Activated naive CD8-positive, alpha-beta T cell treated with anti-CD3 and anti-CD28 coated beads for 36 hours (primary cell): ENCODE measurements at places on chromosomes 1 and 21.

DNA sequence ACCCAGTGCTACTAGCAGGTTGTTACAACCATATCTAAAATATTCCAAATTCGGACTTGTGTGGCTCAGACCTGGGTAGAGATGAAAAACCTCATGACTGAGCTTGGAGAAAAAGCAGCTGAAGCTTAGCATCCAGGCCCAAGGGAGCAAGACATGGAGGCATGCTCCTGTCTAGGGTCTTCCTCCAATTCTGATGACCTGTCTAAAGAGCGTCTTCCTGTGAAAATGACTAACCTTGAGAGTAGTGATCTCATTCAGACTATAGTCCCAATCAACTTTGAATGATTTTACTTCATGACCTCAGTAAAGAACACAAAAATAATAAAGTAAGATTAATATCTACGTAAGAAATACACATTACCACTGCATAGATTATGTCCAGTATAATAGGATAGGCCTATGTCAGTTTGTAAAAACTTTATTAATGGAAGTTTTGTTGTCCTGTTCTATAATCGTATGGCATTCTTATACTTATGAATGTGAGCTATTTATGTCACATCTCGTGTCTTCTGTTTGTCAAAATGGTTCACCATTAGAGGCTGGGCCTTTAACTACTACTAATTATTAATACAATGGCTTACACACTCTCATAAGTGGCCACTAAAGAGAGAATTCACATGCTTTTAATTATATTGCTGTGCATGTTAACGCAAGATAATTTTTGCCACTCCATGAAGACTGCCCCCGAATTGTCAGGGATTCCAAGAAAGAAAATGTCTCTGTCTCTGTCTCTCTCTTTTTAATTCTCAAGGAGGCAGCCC, 201.3 kb downstream of the NCAM2 start:
- no peak overlapping the region for H3K4me3 ChIP-seq
- peaks cover 16% of the 10 kb centered on the region for H3K4me1 ChIP-seq
- no peaks in the 10 kb centered on the region for H3K36me3 ChIP-seq
- H3K27me3 ChIP-seq, result no peaks in the 10 kb centered on the region
- peak overlapping the region; percentile 85 for H3K27ac ChIP-seq

DNA sequence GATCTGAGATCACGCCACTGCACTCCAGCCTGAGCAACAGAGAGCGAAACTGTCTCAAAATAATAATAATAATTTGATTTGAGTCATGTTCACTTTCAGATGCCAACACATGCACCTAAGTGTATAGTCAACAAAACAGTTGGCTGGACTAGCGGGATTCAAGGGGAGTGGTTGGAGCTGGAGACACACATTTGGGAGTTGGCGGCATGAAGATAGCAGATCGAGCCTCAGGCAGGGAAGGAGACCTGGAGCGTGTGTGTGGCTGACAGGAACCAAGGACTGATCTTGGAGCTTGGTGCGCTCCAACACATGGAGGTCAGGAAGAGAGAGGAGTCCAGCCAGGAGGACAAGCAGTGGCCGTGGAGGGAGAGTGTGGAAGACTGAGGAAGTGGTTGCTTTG, 14.6 kb upstream of the PGD start:
- peaks cover 3% of the 10 kb centered on the region for H3K4me1 ChIP-seq
- no peaks in the 10 kb centered on the region for H3K27me3 ChIP-seq
- H3K4me3 ChIP-seq, result no peak overlapping the region
- no peaks in the 10 kb centered on the region for H3K36me3 ChIP-seq

- H3K4me1 ChIP-seq, result peaks cover 12% of the 10 kb centered on the region
- DNase-seq, result no peak
- H3K4me3 ChIP-seq, result no peak overlapping the region
- no peaks in the 10 kb centered on the region for H3K36me3 ChIP-seq
- peaks cover 82% of the 10 kb centered on the region for H3K27me3 ChIP-seq
Measured at GRCh38 chr1:22347854-22348760, 103.5 kb upstream of the ZBTB40 start.

- H3K4me3 ChIP-seq, result no peak overlapping the region
- H3K27ac ChIP-seq, result no peak overlapping the region
- no peaks in the 10 kb centered on the region for H3K27me3 ChIP-seq
- no peak for DNase-seq
- H3K36me3 ChIP-seq, result no peaks in the 10 kb centered on the region
Measured at GRCh38 chr1:229124520-229125124, 146.3 kb upstream of the RAB4A start.

DNA sequence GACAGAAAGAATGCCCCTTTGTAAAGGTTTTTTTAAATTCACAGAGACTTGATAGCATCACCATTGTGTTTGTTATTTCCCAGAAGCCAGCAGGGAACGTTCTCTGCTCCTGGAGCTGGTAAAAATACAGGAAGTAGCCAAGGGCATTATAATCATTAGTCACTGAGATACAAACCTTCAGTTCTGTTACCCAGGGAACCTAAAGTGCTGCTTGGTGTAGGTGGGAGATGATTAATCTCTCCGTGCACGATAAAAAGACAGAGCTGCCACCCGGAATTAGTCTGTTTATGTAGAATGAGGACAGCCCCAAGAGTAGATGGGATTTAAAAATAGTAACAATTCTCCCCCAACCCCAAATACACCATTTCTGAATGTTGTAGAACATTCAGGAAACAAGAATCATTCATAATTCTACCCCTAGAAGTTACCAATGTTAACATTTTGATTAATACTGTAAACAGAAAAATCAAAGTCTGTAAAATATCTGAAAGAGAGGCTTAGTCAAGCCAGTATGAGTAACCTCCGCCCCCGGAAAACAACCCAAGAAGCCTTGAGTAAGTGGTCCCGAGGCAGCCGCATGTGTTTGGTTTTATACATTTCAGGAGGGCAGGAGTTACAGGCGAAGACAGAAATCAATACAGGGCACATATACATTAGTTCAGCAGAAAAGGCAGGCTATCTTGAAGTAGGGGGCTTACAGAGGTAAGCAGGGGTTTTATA, 45.3 kb upstream of the CTBS start:
- H3K4me3 ChIP-seq, result peak overlapping the region; percentile 26
- H3K4me1 ChIP-seq, result peaks cover 23% of the 10 kb centered on the region
- DNase-seq, result peak; percentile 52
- no peaks in the 10 kb centered on the region for H3K36me3 ChIP-seq
- peak overlapping the region; percentile 80 for H3K27ac ChIP-seq

DNA sequence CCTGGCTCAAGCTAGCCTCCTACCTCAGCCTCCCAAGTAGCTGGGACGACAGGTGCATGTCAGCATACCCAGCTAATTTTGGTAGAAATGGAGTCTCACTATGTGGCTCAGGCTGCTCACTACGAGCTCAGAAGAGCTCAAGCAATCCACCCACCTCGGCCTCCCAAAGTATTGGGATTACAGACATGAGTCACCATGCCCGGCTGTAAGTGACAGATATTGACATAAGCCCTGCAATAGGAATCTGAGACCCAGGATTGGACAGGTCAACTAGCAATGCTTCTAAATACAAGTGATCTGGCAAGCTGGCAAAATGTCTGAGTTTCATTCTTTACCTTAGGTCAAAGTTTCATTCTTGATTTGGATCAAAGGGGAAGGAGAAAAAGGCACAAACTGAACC, 40.5 kb upstream of the H6PD start:
- H3K4me1 ChIP-seq, result peaks cover 11% of the 10 kb centered on the region
- H3K27ac ChIP-seq, result no peak overlapping the region
- H3K36me3 ChIP-seq, result no peaks in the 10 kb centered on the region
- H3K27me3 ChIP-seq, result peaks cover 36% of the 10 kb centered on the region
- DNase-seq, result no peak
- H3K4me3 ChIP-seq, result no peak overlapping the region

- peaks cover 54% of the 10 kb centered on the region for H3K4me1 ChIP-seq
- no peaks in the 10 kb centered on the region for H3K27me3 ChIP-seq
- peak overlapping the region; percentile 91 for H3K4me3 ChIP-seq
- H3K36me3 ChIP-seq, result peaks cover 8% of the 10 kb centered on the region
- DNase-seq, result peak; percentile 19
Measured at GRCh38 chr21:15063081-15063813, 1.6 kb downstream of the NRIP1 start.

DNA sequence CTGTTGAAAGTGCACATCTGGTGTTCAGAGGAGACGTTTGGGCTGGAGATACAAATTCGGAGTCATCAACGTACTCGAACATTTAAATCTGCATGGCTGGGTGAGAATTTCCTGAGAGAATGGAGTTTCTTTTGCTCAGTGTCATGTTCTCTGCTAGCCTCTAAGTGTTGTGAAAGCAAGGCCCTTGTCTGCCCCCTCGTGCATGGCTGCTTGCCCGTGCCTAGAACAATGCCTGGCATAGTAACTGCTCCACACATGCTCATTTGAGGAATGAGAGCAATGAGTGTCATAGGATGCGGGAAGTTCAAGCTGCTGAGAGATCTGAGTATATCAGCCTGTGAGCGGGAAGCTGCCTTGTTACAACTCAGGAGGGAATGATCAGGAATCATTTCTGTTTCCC, 171.1 kb upstream of the CSF3R start:
- H3K4me1 ChIP-seq, result no peaks in the 10 kb centered on the region
- no peak overlapping the region for H3K4me3 ChIP-seq
- H3K36me3 ChIP-seq, result no peaks in the 10 kb centered on the region
- H3K27me3 ChIP-seq, result peaks cover 36% of the 10 kb centered on the region
- no peak for DNase-seq

DNA sequence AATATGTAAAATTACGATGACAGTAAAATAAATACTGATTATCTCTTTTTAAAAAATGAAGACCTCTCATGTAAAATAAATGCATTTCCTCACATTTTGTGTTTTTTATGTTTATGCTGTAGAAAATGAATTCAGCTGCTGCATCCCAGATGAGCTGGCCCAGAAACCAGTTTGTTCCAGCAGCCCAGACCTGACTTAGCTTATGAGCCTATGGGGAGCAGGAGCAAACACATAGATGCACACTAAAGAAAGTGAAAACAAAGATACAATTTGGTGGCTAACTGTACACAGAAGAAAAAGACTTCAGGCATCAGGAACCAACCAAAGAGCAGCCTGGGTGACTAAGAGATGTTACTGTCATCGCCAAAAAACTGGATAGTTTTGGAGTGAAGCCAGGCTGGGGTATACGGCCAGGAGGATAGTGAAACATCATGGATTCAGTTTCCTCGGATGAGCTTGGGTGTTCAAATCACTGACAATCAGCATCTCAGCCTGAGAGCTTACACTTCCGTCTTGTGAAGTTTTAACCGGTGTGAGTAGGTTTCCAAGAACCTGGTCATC, 113.9 kb upstream of the BACE2 start:
- H3K27ac ChIP-seq, result no peak overlapping the region
- DNase-seq, result no peak
- H3K27me3 ChIP-seq, result peaks cover 8% of the 10 kb centered on the region
- no peak overlapping the region for H3K4me3 ChIP-seq
- H3K4me1 ChIP-seq, result no peaks in the 10 kb centered on the region

GRCh38 chr1:30976143-30976542, 67.6 kb upstream of the SDC3 start:
- H3K27ac ChIP-seq, result peak overlapping the region; percentile 71
- no peak for DNase-seq
- H3K4me1 ChIP-seq, result peaks cover 36% of the 10 kb centered on the region

DNA sequence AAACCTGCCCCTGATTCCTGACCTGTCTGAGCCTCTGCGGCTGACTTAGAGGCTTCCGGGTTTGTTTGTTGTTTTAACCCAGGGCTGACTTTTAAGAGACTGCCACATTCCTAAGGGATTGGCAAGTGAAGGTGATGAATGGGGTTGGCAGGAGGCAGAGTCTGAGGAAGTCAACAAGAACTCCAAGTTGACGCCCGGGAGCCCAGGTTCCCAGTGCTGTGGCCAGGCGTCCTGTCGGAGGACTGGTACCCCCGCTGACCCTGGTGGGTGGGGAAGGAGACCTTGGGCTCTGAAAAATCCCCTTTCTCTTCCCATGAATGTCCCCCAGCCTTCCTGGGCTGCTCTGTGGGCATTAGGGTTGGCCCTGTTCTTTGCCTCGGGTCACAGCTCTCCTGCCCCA, 19.7 kb upstream of the EPS8L3 start:
- no peak for DNase-seq
- no peak overlapping the region for H3K27ac ChIP-seq
- H3K4me3 ChIP-seq, result no peak overlapping the region

GRCh38 chr1:10965546-10966226, 46.8 kb upstream of the TARDBP start:
- H3K4me3 ChIP-seq, result no peak overlapping the region
- peak; percentile 46 for DNase-seq
- H3K27ac ChIP-seq, result no peak overlapping the region
- peaks cover 29% of the 10 kb centered on the region for H3K27me3 ChIP-seq
- H3K4me1 ChIP-seq, result peaks cover 21% of the 10 kb centered on the region

DNA sequence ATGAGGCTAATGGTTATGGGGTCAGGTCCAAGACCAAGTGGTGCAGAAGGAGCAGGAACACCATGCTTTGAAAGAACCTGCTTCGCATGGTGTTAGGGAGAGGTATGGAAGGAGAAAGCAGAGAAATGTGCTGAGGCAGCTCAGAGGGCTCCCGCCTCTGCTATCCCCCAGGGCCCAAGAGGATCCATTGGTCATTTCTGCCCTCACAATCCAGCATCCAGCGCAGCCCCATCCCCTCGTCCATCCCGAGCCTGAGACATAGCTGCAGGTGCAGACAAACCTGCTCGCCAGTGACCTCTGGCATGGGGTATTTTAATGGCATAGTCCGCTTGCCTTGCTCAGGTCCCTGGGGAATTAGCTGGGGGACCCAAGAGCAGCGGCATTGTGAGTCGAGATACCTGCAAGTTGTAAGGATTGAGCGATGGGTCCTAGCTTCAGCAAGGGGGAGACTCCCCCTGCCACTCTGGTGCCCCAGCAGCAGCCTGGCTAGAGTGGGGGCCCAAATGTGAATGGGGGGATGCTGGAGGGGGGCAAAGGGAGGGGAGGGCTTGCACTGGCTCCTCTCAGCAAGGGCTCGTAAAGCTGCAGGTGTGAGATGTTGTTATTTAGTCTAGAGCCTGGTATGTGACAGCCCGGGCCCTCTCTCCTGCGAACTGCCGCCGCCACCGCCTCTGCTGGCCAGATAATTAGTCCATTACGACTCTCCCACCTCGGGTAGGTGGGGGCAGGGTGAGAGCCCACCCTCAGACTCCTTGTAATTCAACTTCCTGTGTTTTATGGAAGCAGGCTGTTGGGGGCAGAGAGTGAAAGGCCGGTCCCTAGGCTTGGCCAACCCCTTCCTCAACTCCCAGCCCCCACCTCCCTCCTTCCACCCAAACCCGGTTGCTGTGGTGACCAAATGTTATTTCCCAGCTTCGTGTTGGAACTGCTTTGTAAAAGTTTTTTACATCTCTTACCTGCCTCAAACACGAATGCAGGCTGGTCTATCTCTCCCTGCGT, 118.8 kb downstream of the RNF220 start:
- H3K36me3 ChIP-seq, result no peaks in the 10 kb centered on the region
- no peak overlapping the region for H3K27ac ChIP-seq
- H3K4me3 ChIP-seq, result no peak overlapping the region
- DNase-seq, result no peak
- H3K27me3 ChIP-seq, result no peaks in the 10 kb centered on the region
